Endodermal cell (in vitro differentiated cells): ENCODE measurements at places on chromosomes 4 and X. TPM values are rescaled to one million over a fixed set of nuclear protein-coding genes. Genes with fewer than 3 reads are reported as not detected.
A peak's percentile ranks its signal among the peaks of the same experiment; 100 is the strongest.

DNA sequence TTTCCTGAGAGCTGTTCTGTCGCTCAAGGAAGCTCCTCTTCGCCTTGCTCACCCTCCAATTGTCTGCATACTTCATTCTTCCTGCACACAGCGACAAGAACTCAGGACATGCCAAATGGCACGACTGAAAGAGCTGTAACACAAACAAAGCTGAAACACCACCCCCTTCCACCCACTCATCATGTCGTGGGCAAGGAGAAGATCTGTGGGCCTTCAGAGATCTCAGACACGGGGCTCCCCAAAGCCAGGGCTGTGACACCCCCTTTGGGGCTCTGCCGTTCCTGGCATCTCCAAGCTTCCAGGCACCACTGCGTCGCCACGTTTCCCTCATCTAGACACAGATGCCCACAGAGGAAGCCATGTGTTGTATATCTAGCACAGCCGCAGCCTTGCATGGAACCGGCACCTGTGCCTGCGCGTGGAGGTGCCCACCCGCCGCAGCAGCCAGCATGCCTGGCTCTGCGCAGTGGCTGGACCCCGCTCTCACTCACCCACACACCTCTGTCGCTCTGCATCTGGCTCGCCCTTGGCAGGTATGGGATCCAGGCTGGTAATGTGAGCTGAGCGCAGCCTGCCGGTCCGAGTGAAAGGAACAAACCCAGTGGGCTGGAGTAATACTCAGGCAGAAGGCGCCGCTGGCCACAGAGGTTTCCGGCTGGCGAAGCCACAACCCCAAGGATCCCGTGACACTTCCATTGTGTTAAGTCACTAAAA is 676.4 kb upstream of the INTU start:
- H3K36me3 ChIP-seq, result no peaks in the 10 kb centered on the region
- H3K27me3 ChIP-seq, result no peaks in the 10 kb centered on the region
- no peak overlapping the region for H3K4me3 ChIP-seq
- H3K27ac ChIP-seq, result no peak overlapping the region
- DNase-seq, result no peak

GRCh38 chr4:36285784-36286480 is 4.5 kb downstream of the DTHD1 start:
- H3K4me3 ChIP-seq, result no peak overlapping the region
- no peaks in the 10 kb centered on the region for H3K27me3 ChIP-seq
- H3K36me3 ChIP-seq, result no peaks in the 10 kb centered on the region

The SPON2 gene
- total RNA-seq, result 0.80 to 1.4 TPM (median 1.4 TPM) in 3 replicates

- H3K27me3 ChIP-seq, result no peaks in the 10 kb centered on the region
- no peaks in the 10 kb centered on the region for H3K36me3 ChIP-seq
- H3K4me3 ChIP-seq, result no peak overlapping the region
- no peak for DNase-seq
Observed at GRCh38 chrX:69218407-69218997, 53.2 kb upstream of the PJA1 start.

GRCh38 chr4:102552781-102553180 is 51.6 kb downstream of the NFKB1 start:
- no peaks in the 10 kb centered on the region for H3K36me3 ChIP-seq
- H3K27ac ChIP-seq, result no peak overlapping the region
- no peaks in the 10 kb centered on the region for H3K27me3 ChIP-seq
- no peak for DNase-seq

DNA sequence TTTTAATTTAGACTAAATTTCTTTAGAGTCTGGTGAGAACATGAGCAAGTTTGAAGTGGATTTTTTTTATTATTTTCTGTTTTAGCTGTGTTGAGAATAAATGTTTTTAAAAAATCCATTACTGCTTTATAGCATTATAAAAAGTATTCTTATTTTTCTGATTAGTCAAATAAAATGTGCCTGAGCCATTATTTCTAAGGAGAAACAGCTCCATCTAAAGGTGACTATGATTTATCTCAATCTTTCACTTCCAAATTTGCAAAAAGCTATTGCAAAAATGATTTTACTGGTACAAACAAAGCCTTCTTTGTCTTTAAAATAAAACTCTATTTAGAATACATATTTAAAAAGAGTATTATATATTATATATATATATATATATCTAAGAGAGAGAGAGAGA is 959.2 kb downstream of the FAM133A start:
- H3K4me3 ChIP-seq, result no peak overlapping the region
- no peak for DNase-seq
- no peak overlapping the region for H3K27ac ChIP-seq

DNA sequence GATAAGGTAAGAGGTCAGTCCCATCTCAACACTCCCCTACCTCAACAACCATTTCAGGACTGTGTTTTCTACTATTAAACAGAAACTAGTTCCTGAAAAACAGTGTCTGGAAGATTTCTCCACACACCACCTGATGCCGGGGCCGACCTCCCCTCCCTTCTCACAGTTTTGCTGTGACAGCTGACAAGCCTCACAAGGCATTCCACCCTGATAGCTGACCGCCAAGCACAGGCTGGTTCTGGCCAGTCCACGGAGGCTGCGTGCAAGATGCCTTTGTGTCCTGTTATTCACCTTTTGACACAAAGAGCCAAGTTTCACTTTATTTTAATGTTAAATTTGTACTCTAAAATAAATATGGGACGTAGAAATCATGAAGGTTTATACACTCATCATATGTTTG is 758.6 kb downstream of the PDHA2 start:
- no peaks in the 10 kb centered on the region for H3K27me3 ChIP-seq
- DNase-seq, result peak; percentile 52
- H3K27ac ChIP-seq, result no peak overlapping the region
- H3K36me3 ChIP-seq, result no peaks in the 10 kb centered on the region

The DCAF8L2 gene
- total RNA-seq, result 0.38 TPM in 1 of 3 replicates, not detected in the others

GRCh38 chrX:14026121-14026520 is 3.6 kb downstream of the GEMIN8 start:
- H3K4me3 ChIP-seq, result no peak overlapping the region
- H3K27ac ChIP-seq, result peak overlapping the region; percentile 90
- no peaks in the 10 kb centered on the region for H3K4me1 ChIP-seq
- no peaks in the 10 kb centered on the region for H3K36me3 ChIP-seq

DNA sequence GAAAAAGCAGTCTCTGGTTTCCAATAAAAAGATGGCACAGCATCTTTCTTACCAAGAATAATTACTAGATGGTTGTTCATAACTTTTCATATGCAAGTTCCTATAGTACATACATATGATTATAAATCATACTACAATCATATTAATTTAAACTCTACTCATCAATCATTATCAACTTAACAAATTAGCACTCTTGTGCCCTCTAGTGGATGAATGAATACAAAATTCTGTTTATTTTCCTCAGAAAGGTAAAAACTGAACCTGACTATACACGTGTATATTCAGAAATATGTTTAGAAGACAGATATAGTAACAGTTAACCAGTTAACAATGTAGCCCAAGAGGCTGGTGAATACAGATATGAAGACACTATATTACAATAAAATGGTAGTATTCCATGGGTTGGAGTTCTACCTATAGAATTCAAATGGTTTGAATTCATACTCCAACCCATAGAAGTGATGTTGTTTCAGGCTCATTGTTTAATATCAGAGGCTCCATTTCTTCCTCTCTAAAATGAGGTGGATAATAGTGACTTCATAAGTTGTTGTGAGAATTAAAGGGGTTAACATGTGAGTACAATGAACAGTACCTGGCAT is 100.0 kb downstream of the ADAMTS3 start:
- no peaks in the 10 kb centered on the region for H3K4me1 ChIP-seq
- no peak overlapping the region for H3K4me3 ChIP-seq
- H3K36me3 ChIP-seq, result no peaks in the 10 kb centered on the region
- no peaks in the 10 kb centered on the region for H3K27me3 ChIP-seq
- DNase-seq, result no peak
- H3K27ac ChIP-seq, result no peak overlapping the region

The UGT2B15 gene
- total RNA-seq, result not detected in 2 replicates

- peak overlapping the region; percentile 82 for H3K27ac ChIP-seq
- H3K4me1 ChIP-seq, result no peaks in the 10 kb centered on the region
- H3K36me3 ChIP-seq, result no peaks in the 10 kb centered on the region
- no peak for DNase-seq
Observed at GRCh38 chrX:51484616-51485015, 11.8 kb downstream of the NUDT11 start.

The PHEX gene
- 0.27 and 0.37 TPM in 2 replicates for total RNA-seq

- H3K4me3 ChIP-seq, result no peak overlapping the region
- no peak for DNase-seq
- H3K4me1 ChIP-seq, result no peaks in the 10 kb centered on the region
- no peak overlapping the region for H3K27ac ChIP-seq
- H3K36me3 ChIP-seq, result no peaks in the 10 kb centered on the region
Observed at GRCh38 chr4:81152839-81153713, 61.9 kb downstream of the PRKG2 start.

The HMGB3 gene
- 413 and 432 TPM in 2 replicates for total RNA-seq

- H3K27ac ChIP-seq, result no peak overlapping the region
- no peaks in the 10 kb centered on the region for H3K36me3 ChIP-seq
Observed at GRCh38 chr4:10022346-10023049, 1.2 kb upstream of the SLC2A9 start.

GRCh38 chrX:19195243-19195610 is 73.0 kb upstream of the ADGRG2 start:
- no peak for DNase-seq
- no peaks in the 10 kb centered on the region for H3K4me1 ChIP-seq
- H3K27me3 ChIP-seq, result no peaks in the 10 kb centered on the region
- H3K4me3 ChIP-seq, result no peak overlapping the region
- H3K36me3 ChIP-seq, result no peaks in the 10 kb centered on the region

DNA sequence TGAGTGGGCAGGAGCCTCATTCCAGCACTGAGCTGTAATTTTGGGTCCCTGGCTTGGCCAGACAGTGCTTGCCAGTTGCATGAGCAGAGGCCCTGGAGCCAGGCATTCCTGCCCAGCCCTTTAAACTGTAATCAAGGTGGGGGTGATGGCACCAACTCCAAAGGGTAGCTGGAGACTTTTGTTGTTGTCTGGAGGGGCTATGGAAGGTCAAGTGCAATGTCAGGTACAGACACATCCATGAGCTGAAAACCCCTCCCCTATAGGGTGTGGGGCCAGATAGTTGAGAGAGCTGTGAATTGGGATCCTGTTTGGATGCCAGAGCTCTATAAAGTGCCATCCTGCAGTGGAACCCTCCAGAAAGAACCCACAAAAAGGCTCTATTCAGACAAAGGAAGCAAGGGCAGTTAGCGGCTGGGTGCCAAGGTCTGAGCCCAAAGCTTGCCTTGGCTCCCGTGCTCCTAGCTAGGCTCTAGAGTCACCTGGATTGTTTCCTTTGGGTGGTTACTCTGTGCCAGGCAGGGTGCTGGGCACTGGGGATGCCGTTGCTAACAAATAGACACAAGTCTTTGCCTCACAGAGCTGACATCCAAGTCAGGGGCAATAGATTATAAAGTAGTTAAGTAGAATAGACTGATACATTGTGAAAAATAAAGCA is 163.0 kb downstream of the EFNB1 start:
- H3K4me3 ChIP-seq, result no peak overlapping the region
- no peak for DNase-seq
- no peak overlapping the region for H3K27ac ChIP-seq
- peaks cover 3% of the 10 kb centered on the region for H3K4me1 ChIP-seq
- H3K36me3 ChIP-seq, result no peaks in the 10 kb centered on the region

- no peaks in the 10 kb centered on the region for H3K27me3 ChIP-seq
- H3K4me1 ChIP-seq, result no peaks in the 10 kb centered on the region
- no peak for DNase-seq
- no peaks in the 10 kb centered on the region for H3K36me3 ChIP-seq
- H3K4me3 ChIP-seq, result no peak overlapping the region
Observed at GRCh38 chr4:6450709-6451108, 21.7 kb downstream of the PPP2R2C start.
